ENCODE measurements at places on chromosomes 3 and 15.

GRCh38 chr3:55074796-55075195 is 146.9 kb upstream of the LRTM1 start:
- DNase-seq = no peak

GRCh38 chr3:74267131-74267530 is 347.3 kb downstream of the CNTN3 start:
- DNase-seq = no peak

DNA sequence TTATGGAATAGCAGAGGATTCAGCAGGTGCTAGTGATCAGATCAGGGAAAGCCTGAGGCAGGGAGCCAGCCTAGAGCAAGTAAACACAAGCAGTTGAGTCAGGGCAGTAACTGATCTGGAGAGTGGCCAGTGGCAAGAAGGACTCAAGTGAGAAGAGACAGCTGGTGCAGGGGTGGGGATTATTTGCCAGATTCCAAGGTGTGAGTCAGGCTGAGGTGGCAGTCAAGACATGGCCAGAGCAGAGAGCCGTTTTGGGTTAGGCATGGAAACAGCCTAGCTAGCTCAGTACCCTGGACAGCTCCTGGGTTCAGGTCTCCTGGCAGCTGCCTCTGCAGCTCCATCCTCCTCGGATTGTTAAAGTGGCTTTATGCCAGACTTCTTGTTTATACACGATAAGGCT is 281.9 kb upstream of the ONECUT1 start:
- DNase-seq = peak; percentile 82

GRCh38 chr3:25863416-25863959 is 73.6 kb downstream of the OXSM start:
- DNase-seq = no peak

DNA sequence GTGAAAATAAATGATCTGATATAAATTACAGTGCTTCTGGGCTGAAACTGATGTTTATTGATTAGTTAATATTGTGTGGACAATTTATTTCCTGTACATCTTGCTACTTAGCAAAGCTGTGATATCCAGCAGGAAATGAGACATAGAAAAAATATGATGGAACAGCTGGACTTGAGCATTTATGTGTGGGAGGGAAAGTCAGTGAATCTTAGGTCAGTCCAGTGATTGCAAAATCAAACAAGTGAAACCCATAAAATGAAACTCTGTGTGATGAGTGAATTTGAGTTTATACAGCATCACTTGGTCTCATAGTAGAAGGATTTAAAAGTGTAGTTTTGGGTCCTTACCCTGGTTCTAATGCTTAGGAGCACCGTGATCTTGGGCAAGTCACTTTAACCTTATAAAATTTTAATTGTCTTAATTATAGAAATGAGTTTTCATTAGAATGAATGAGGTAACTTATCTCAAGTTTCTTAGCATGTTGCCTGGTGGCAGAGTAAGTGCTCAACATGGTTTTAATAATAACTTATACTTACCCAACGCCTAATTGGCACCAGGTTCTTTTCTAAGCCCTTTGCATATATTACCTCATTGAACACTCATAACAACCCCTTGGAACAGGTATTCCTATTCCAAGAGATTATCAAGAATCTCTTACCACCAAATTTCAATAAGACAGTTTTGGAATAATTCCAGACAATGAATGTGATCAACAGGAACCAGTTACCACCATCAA is 194.6 kb downstream of the ADAMTSL3 start:
- DNase-seq = no peak

GRCh38 chr15:39554746-39555387 is 26.0 kb upstream of the THBS1 start:
- DNase-seq = no peak

DNA sequence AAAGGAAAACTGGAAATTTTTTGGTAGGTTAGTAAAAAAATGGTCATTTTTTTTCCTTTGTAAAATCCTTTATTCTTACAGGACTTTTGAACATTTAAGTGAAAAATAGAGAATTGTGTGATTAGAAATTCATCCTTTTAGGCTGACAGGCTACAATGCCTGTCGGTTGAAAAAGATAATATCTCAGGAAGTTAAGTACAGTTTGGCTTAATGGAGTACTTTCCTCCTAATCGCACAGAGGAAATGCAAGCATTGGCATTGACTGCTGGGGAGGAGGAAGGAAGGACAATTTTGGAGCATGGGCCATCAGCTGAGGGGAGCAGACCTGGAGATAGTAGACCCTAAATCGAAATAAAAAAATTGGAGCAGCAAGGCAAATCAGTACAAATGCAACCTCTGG is 135.1 kb upstream of the ICE2 start:
- DNase-seq = no peak

- no peak for DNase-seq
Measured at GRCh38 chr15:67944010-67944641, 104.3 kb upstream of the RNU6-1 start.
